ENCODE measurements at places on chromosomes 6 and 20. TPM values are rescaled to one million over a fixed set of nuclear protein-coding genes. Genes with fewer than 3 reads are reported as not detected.

The TGM2 gene
- 138 TPM for total RNA-seq

The CGA gene
- not detected for total RNA-seq

DNA sequence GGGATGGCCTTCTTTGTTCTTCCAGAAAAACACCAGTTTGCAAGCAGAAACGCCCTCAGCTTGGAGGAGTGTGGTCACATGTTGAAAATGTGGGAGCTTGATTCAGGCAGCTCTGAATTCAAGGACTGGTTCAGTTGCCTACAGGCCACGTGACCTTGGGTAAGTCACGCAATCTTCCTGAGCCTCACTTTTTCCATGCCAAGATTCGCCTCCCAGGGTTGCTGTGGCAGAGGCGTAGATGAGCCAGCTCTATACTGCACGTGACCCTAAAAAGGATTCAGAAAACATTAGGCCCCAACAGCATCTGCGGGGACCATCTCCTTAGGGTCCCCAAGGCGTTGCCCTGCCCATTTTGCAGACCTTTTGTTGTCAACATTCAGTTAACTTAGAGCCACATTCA is 112.0 kb upstream of the SNX9 start:
- no peak overlapping the region for H3K4me3 ChIP-seq
- H3K4me1 ChIP-seq: no peaks in the 10 kb centered on the region
- H3K27me3 ChIP-seq: no peaks in the 10 kb centered on the region

GRCh38 chr20:47272893-47273590 is 83.5 kb downstream of the ZMYND8 start:
- no peaks in the 10 kb centered on the region for H3K27me3 ChIP-seq
- no peak overlapping the region for H3K4me3 ChIP-seq
- H3K27ac ChIP-seq: peak overlapping the region; percentile 11
- peak; percentile 72 for DNase-seq

GRCh38 chr6:125354649-125355048 is 52.9 kb upstream of the HDDC2 start:
- no peak overlapping the region for H3K4me3 ChIP-seq
- H3K27ac ChIP-seq: no peak overlapping the region
- H3K36me3 ChIP-seq: no peaks in the 10 kb centered on the region

The RNF5 gene
- 70.7 TPM for total RNA-seq

The WFDC2 gene
- total RNA-seq: 14.3 TPM

DNA sequence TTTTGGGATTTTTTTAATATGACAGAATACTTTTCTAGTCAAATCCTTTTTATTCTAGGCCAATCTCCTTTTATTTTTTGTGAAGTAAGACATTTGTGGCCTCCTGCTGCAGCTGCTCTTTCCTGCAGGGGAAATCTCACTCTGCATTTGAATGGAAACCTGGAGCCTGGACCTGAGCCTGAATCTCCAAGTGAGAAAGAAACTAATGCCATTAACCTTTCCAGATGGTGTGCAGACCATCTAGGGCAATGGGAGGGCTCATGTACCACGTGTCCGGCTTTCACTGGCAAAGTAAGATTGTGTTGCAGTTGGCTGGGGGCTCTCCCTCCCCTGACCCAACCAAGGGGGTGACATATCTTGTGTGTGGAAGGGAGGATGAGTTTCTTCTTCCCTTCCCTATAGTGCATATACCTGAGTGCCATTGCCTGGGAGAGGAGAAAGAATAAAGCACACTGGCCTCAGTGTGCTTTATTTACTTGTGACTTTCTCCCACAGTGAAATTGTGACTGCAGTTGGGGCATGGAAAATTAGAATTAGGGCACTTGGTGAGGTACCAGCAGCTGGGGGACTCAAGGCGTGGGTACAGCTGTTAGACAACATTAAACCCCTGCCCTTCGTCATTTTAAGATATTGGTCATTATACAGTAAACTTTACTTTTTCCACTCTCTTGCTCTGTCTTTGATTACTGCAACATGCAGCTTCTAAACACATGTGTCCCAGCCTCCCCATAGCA is 159.8 kb upstream of the RIN2 start:
- no peaks in the 10 kb centered on the region for H3K4me1 ChIP-seq
- H3K4me3 ChIP-seq: no peak overlapping the region
- H3K27me3 ChIP-seq: no peaks in the 10 kb centered on the region
- H3K27ac ChIP-seq: no peak overlapping the region

- peaks cover 7% of the 10 kb centered on the region for H3K4me1 ChIP-seq
- no peaks in the 10 kb centered on the region for H3K27me3 ChIP-seq
- H3K4me3 ChIP-seq: no peak overlapping the region
- no peaks in the 10 kb centered on the region for H3K36me3 ChIP-seq
- DNase-seq: no peak
- no peak overlapping the region for H3K27ac ChIP-seq
Observed at GRCh38 chr20:48459722-48460395, 367.9 kb downstream of the PREX1 start.

- H3K4me1 ChIP-seq: no peaks in the 10 kb centered on the region
- H3K36me3 ChIP-seq: no peaks in the 10 kb centered on the region
- no peak overlapping the region for H3K4me3 ChIP-seq
- H3K27me3 ChIP-seq: no peaks in the 10 kb centered on the region
- no peak overlapping the region for H3K27ac ChIP-seq
Observed at GRCh38 chr6:84774157-84774984, 10.0 kb upstream of the TBX18 start.

GRCh38 chr6:15343490-15344191 is 97.8 kb downstream of the JARID2 start:
- no peaks in the 10 kb centered on the region for H3K27me3 ChIP-seq
- H3K27ac ChIP-seq: peak overlapping the region; percentile 35
- H3K4me3 ChIP-seq: no peak overlapping the region
- DNase-seq: no peak
- peaks cover 3% of the 10 kb centered on the region for H3K4me1 ChIP-seq

The C20orf96 gene
- total RNA-seq: 10.3 TPM

The MLN gene
- not detected for total RNA-seq

- H3K36me3 ChIP-seq: no peaks in the 10 kb centered on the region
- no peaks in the 10 kb centered on the region for H3K27me3 ChIP-seq
- no peaks in the 10 kb centered on the region for H3K4me1 ChIP-seq
Observed at GRCh38 chr6:27890445-27891319, 21.5 kb downstream of the OR2B2 start.

- no peaks in the 10 kb centered on the region for H3K27me3 ChIP-seq
- no peaks in the 10 kb centered on the region for H3K36me3 ChIP-seq
- no peaks in the 10 kb centered on the region for H3K4me1 ChIP-seq
- DNase-seq: peak; percentile 4
- H3K4me3 ChIP-seq: no peak overlapping the region
Observed at GRCh38 chr20:11379257-11380011, 538.3 kb upstream of the BTBD3 start.

DNA sequence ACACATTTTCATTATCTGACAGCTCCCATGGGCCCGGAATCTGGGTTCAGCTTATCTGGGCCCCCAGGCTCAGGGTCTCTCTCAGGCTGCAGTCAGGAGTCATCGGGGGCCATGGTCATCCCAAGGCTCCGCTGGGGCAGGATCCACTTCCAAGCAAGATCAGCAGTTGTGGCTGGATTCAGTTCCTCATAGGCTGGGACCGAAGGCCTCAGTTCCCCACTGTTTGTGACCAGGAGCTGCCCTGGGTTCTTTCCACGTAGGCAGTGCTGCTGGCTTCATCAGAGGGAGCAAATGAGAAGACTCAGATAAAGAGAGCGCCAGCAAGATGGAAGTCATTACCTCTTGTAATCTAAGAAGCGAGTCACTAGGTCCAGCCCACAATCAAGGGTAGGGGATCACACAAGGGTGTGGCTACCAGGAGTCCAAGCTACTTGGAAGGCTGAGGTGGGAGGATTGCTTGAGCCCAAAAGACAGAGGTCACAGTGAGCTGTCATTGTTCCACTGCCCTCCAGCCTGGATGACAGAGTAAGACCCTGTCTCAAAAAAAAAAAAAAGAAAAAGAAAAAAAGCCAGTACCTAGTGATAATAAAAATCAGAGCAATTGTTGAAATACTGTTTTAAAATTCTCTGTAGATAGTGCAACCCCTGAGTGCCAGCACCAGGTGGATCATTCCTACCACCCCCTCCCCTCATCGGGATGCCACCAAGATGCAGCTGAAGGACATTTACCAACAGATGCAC is 162.7 kb downstream of the NFATC2 start:
- no peaks in the 10 kb centered on the region for H3K36me3 ChIP-seq
- no peaks in the 10 kb centered on the region for H3K27me3 ChIP-seq

DNA sequence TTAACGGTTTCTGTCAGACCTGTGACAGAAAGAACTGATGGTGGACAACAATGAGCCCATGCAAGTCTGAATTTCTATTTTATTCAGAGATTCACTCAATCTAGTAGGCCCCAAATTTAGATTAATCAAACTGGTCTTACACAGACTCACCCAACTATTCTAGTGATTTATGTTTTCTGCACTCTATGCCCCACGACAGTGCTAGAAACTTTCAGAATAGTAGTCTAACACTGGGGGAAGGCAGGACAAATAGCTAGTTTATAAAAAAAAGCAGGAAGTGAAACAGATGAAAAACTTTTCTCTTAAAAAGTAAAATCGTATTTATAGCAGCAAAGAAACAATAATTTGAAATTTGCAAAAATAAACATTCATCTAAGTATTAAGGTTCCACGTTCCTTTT is 5.0 kb downstream of the TCP11 start:
- DNase-seq: no peak
- no peaks in the 10 kb centered on the region for H3K36me3 ChIP-seq
- no peaks in the 10 kb centered on the region for H3K27me3 ChIP-seq

DNA sequence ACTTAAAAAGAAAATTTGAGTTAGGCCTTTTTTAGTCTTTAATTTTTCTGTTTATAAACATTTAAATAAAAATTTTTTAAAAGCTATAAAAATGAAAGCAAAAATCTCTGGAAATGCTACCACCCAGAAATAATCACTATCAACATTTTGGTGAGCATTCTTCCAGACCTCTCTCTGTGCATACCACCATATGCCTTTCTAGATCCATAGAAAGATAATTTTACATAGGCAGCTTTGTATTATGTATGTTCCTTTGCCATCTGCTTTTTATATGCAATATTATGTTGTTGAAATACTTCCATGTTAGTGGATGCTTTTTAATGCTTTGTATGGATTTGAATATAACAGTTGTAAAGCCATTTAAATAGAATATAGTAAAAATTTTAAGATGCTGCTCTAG is 496.7 kb upstream of the HTR1E start:
- no peak overlapping the region for H3K27ac ChIP-seq
- no peaks in the 10 kb centered on the region for H3K36me3 ChIP-seq
- DNase-seq: no peak
- H3K4me1 ChIP-seq: no peaks in the 10 kb centered on the region
- no peak overlapping the region for H3K4me3 ChIP-seq

The SOBP gene
- 0.14 TPM for total RNA-seq

DNA sequence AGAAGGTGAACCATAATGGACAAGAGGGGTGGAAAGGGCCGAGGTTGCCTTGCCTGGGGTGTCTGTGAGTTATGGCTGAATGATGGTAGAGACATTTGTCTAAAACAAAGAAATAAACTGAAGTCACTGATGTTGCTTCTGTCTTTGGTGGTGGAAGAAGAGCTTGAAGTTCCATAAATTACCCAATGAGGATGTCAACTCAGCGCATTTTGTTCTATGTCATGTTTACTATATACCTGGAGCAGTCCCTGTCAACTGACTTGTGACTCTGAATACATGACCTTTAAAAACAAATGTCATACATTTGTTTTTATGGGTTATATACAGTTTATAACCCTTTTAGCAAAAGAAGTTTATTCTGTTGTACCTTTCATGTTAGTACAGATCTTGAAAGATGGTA is 2.0 kb downstream of the EFHC1 start:
- H3K27me3 ChIP-seq: no peaks in the 10 kb centered on the region
- DNase-seq: no peak
- no peaks in the 10 kb centered on the region for H3K36me3 ChIP-seq
- H3K4me1 ChIP-seq: peaks cover 21% of the 10 kb centered on the region
- H3K27ac ChIP-seq: no peak overlapping the region

DNA sequence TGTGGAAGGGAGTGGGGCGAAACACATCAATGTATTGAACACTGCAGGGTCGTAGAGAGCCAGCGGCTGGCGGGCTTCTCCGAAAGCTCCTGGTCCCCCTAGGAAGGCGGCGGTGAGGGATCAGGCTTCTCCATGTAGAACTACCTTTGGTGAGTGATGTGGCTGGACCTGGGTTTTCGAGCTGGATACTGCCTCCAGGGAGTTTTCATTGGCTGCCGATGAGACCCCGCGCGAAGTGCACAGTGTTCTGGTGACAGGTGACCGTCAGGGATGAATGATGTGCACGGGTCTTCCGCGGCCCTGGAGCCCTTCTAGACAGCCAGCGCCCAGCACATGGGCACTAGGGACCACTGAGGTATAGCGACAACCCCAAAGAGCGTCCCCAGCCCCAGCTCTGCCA is 16.4 kb downstream of the ABT1 start:
- DNase-seq: no peak
- H3K27ac ChIP-seq: no peak overlapping the region
- no peaks in the 10 kb centered on the region for H3K36me3 ChIP-seq
- no peaks in the 10 kb centered on the region for H3K27me3 ChIP-seq
- no peak overlapping the region for H3K4me3 ChIP-seq

- no peaks in the 10 kb centered on the region for H3K36me3 ChIP-seq
- H3K27ac ChIP-seq: no peak overlapping the region
- no peaks in the 10 kb centered on the region for H3K4me1 ChIP-seq
- H3K27me3 ChIP-seq: no peaks in the 10 kb centered on the region
- DNase-seq: no peak
- no peak overlapping the region for H3K4me3 ChIP-seq
Observed at GRCh38 chr6:91087908-91088307, 501.0 kb upstream of the MAP3K7 start.

DNA sequence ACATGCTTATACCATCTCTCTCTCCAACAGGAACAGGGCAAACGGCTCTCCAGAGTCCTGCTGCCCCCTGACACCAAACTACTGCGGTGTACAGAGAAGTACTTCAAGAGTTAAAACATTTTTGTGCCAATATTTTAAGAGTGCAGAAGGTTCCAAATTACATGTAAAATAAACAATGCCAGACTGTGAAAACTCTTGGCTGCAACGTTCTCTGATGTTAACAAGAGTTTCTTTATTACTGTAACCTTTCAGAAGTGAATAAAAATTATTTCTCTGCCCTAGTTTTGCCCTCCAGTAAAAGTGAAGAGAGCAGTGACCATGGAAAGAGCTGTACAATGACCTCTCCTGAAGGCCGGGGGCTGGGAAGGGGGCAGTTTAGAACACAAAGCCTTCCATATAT is 41.4 kb upstream of the FAM83C start:
- no peak overlapping the region for H3K4me3 ChIP-seq
- H3K27me3 ChIP-seq: no peaks in the 10 kb centered on the region
- no peak for DNase-seq
- H3K4me1 ChIP-seq: peaks cover 15% of the 10 kb centered on the region

- H3K4me1 ChIP-seq: peaks cover 8% of the 10 kb centered on the region
- no peak overlapping the region for H3K4me3 ChIP-seq
- no peak for DNase-seq
- H3K27ac ChIP-seq: no peak overlapping the region
Observed at GRCh38 chr6:167211295-167211648, 53.5 kb upstream of the GPR31 start.

DNA sequence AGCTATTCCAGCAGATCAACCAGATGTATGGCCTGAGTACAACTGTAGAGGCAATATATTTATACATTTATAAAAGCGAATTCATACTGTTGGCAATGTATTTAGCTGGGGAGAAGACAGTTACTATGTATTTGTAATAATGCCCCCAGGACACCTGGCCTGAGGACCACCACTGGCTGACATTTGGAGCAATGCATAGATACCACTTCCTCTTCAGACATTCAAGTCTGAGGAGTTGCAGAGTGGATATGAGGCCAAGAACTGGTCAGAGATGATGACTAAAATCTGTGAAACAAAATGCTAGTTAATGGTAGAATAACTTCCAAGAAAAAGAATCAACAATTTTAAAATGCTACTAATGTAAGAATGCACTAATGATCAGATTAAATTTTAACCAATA is 462.3 kb downstream of the CDC5L start:
- no peak overlapping the region for H3K27ac ChIP-seq
- H3K36me3 ChIP-seq: no peaks in the 10 kb centered on the region
- no peaks in the 10 kb centered on the region for H3K27me3 ChIP-seq

Data from Caco-2 (cell line).